ENCODE measurements at places on chromosomes 12 and 14.

- peak; percentile 61 for DNase-seq
These were observed 1146.4 kb downstream of the VRK1 start for GRCh38 chr14:97943619-97944018.

DNA sequence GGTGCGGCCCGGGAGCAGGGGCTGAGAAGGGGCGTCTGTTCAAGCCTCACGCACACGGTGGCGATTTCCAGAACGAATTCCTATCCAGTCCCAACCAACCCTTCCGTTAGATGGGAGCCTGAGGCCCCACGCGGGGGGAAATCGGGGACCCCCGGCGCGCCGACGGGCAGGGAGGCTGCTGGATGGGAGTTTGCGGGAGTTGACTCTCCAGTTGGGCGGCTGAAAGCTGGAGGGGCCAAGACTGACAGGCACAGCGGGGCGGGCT is 9.8 kb downstream of the EXOC3L4 start:
- no peak for DNase-seq

GRCh38 chr14:75979071-75979571 is 2.7 kb downstream of the TGFB3 start:
- DNase-seq: no peak

DNA sequence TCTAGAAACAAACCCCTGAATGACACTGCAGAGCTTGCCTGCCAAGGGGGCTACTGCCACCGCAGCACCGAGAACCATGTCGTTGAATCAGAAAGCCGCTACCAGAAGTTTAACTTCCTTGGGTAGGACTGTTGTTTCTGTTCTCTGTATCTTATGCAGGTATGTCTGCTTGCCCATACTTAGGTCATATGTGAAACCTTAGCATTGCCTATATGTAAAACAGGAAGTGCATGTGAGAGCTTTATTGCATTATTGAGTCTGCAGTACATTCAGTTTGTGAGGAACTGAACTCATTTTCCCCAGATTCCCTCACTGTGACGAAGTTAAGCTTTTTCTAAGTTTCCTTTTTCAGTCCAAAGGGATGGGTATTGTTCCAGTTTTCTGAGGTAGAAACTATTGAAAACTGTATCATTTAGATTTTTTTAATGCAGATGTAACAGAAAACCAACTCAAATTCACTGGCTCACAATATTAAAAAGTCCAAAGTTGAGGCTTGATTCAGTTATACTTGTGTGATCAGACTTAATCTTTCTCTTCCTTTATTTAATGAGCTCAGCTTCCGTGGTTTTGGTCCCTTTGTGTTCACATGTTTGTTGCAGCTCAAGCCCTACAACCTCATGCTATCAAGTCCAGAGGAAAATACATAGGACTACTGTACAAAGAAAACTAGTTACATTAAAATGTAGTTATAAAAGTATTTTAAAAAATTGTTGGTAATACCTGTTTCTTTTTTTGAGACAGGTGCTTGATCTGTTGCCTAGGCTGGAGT is 6.9 kb downstream of the FBXO34 start:
- DNase-seq: peak; percentile 11

DNA sequence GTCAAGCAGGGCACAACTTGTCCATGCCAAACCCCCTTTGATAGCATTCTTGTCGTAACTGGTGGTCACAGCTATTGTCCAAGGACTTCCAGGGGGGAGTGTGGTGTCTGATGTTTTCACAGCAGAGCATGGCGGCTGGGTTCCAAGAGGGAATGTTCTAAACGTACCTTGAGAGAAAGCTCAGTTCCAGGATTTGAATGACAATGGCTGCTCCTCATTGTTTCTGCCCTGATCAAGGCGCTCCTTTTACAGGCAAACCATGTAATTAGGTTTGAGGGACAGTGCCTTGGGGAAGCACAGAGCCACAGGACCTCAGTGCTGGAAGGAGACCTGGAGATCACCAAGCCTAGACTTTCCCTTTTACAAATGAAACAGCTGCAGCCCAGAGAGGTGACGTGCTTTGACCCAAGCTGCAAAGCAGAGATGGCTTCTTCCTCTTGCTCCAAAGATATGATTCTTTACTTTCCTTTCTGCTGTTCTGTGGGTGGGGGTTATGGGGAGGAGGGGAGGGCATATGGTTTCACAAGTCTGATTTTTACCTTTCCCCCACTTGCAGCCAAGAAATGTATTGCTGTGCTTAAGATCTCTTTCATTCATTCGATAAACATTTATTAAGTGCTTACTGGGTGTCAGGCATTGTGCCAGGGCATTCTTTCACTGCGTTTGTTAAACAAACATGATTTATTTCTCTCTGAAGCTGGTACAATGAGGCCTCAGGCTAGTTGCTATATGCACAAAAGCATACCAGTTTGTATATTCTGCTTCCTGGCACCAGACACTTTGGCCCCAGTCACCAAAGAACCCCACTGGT is 172.8 kb downstream of the KTN1 start:
- DNase-seq: no peak

- no peak for DNase-seq
These were observed 653.6 kb downstream of the MED13L start for GRCh38 chr12:115623764-115624334.

GRCh38 chr14:67166450-67166853 is 22.8 kb upstream of the GARIN2 start:
- DNase-seq: peak; percentile 7

- no peak for DNase-seq
These were observed 76.7 kb downstream of the SRGAP1 start for GRCh38 chr12:63921157-63921556.

GRCh38 chr12:122021193-122021821 is 377 bp upstream of the BCL7A start:
- DNase-seq: no peak

DNA sequence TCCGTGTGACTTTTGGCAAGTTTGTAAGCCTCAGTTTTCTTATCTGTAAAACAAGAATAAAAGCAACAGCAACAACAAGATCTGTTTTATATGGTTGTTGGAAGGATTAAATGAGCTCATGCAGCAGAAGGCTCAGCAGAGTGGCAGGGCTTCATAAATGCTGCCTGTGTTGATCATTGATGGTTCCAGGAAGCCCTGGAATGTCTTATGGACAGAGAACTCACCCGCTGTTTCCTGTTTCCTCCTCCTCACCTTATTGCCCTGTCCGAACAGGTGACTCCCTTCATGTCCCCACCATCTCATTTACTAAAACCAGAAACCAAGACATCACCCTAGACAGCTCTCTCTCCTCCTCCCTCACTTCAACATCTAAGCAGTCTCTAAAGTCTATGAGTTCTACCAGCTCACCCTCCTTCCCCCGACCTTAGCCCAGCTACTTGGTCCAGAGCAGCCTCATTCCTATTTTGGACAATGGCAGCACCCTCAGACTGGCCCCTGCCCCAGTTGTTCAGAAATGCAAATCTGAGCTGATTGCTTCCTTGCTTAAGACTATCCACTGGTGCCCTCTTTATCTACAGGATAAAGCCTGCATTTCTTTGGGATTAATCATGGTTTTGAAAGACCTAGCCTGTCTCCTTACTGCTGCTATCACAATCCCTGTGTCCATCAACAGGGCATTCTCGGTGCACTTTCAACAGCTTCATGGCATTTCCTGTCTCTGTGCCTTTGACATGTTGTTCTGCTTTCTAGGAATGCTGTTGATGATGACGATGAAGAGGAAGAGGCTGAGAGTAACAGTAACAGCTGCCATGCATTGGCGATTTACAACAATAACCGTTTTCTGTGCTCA is 21.4 kb upstream of the GSG1 start:
- DNase-seq: no peak

- DNase-seq: no peak
These were observed 114.3 kb downstream of the DIP2B start for GRCh38 chr12:50618864-50619609.

DNA sequence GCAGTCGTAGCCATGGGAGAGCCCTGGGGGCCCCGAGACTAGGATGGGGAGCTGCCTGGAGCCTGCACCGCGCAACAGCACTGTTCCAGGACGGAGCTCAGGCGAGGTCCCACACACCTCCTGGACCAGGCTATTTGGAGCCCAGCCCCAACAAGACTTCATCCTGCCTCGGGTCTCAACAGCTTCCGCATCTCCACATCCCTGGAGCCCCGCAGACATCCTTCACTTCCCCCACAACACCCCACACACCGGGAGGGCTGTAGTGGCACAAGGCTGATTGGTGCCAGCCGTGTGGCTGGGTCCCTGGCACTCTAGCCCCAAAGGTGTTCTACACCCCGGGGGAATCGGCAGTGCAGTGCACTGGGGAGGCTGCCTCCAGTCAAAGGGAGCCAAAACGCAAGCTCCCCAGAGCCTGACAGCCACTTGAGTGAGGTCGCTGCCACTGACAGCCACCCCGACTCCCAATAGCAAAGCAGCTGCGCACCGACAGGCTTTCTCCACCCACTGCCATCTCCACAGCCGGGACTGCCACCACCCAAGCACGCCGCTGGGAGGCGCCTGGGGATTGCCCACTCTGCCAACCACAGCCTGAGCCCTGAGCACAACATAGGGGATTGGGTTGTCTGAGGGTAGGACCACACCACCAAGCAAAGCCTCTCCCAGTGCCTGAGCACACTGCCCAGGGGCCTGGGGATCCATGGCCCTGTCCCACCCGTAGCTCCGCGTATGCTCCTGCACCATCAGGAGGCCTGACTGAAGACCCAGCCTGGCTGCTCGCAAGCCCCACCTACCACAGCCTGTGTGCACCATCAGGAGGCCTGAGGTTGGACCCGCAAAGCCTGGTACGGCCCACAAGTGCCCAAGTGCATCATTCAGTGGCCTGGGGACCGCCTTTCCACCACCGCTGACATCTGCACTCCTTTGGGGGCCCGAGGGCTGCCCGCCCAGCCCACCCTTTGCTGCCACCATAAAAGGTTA is 13.2 kb upstream of the KLRF1 start:
- peak; percentile 92 for DNase-seq

- no peak for DNase-seq
These were observed 10.5 kb upstream of the SSTR1 start for GRCh38 chr14:38197001-38197783.

- no peak for DNase-seq
These were observed 80.1 kb downstream of the IRF2BPL start for GRCh38 chr14:76948213-76948947.

DNA sequence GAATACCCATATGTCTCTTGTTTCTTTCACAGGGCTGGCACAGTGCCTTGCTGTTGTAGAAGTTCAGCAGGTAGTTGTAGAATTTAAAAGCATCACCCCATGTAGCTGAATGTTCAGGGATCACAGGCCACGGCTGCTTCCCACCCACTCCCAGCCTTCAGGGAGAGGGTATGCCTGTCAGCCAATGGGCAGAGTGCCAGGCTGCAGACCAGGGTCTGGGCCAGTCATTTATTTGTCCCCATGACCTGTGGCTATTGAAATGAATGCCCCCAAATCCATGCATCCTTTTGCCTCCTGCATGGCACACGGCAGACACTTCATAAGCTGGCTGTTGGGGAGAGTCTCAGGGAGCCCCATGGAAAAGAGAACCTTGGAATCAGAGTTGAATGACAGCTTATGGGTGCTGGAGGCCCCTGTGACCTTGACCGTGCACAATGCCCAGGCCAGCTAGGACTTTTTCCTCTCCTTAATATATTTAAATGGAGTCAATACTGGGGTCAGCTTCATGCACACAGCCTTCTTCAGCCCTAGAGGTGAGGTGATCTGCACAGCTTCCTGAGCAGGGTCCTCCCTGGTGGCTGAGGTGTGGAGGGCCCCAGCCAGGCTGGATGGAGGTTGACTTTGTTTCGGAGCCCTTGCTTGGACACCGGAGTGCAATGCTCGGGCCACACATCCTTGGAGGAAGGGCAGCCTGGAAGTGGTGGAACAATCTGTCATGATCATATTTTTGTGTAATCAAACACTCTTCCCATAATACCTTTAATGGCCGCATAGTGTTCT is 45.3 kb downstream of the PRMT8 start:
- DNase-seq: no peak

DNA sequence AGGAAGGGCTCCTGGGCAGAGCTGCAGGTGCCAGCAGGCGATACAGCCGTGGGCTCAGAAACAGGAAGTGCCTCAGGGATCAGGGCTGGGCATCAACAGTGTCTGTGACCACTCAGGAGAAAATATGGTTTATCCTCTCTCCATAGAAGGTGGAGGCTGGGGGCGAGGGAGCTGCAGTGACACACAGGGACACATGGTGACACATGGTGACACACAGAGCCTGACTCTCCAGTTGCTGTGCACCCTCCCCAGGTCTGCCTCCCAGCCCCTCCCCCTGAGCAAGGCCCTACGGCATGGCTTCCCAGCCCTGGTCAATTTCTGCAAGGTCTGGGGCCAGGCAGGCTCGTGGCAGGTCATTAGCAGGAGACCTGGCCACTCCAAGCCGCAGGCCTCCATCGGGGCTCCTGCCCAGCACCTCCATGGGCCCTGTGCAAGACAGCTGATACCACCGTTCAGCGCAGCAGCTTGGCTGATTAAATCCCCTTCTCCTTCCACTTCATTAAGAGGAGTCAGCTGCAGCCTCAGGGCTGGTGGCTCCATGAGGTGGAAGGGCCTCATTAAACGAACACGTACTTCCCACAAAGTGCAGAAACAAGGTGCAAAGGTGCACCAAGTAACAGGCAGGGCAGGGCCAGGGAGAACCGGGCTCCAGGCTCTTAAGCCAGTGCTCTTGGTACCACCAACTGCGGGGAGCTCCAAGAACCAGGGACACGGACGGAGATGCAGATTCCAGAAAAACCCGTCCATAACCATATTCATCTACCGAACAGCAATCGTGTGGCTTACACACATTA is 60.7 kb downstream of the CCNK start:
- peak; percentile 27 for DNase-seq

DNA sequence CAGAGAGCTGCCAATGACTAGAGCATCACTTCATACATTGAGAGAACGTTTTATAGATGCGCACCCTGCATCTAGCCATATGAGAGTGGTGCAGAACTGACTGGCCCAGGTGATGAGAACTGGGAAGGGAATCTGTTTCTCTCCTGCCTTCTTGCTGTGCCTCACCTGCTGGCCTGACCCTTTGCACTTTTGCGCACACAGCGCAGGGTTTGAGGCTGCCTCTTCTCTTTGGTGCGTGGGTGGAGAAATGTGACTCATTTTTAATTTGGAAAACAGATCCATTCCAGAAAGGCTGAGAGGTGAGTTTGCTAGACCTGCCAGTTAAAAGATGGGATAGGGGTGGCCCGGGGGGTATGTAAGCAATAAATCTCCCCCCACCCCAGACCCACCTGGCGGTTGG is 453 bp upstream of the ESRRB start:
- no peak for DNase-seq

DNA sequence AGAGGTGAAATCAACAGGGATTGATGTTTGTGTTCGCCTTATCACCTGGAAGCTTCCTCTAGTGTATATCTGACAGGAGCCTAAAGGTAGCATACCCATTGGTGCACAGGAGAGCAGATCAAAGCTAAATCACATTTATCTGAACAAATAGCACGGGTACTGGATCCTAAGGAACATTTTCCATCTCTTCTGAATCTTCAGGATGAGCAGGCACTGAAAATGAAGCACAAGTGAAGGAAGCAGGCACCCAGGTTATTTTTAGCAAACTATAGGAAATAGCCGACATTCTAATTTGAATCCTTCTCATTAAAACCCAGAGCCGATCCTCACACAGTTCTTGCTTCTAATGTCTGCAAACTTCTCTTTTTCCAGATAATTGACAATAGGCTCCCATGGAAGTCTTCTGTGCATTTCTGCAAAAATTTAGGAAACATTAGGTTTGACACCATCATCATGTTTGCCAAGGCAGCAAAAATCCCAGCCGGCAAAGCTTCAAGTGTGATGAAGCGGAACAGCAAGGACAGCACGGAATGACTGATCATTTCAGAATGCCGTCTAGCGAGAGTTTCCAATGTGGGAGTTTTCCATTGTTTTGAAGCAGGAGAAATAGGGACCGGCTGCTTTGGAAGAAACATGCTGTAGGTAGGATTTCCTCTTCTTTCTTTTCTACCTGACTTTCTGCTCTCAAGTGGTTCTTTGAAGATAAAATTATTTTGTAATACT is 24.3 kb upstream of the RGS6 start:
- DNase-seq: no peak

- no peak for DNase-seq
These were observed 10.1 kb downstream of the SHMT2 start for GRCh38 chr12:57239587-57240065.

All from stimulated activated CD4-positive, alpha-beta T cell treated with anti-CD3 and anti-CD28 coated beads, Interleukin-1b, Interleukin-23, amount 100 ng/mL, for 48 hours (primary cell).